ENCODE measurements at places on chromosomes 4 and X.

- DNase-seq: no peak
Measured at GRCh38 chr4:84389406-84389805, 109.7 kb downstream of the NKX6-1 start.

DNA sequence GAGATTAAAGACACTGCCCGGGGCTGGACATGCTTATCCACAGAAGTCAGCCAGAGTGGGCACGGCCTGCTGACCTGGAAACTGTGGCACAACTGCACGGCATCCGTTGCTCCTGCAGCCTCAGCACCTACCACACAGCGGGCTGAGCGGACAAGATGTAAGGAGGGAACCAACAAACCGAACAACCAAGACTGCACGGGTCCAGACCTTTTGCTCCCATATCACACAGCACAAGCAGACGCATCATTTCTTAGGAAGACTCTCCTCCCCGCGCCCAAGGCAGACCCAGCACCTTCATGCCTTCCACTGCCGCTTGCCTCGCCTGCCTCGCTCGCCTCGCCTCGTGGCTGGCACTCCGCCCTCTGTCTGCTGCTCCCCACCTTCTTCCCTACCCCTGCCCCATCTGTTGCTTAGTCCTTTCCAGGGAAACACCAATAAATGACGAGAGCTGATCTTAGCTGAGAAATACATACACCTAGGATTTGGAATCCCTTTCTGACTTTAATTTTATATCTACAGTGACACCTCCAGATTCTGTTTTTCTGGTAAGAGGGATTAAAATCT lies 79.0 kb downstream of the AFAP1 start:
- no peak for DNase-seq

GRCh38 chrX:70044541-70045245 lies 5.0 kb downstream of the AWAT2 start:
- DNase-seq: no peak

- peak; percentile 59 for DNase-seq
Measured at GRCh38 chr4:81351654-81352445, 119.9 kb downstream of the RASGEF1B start.

DNA sequence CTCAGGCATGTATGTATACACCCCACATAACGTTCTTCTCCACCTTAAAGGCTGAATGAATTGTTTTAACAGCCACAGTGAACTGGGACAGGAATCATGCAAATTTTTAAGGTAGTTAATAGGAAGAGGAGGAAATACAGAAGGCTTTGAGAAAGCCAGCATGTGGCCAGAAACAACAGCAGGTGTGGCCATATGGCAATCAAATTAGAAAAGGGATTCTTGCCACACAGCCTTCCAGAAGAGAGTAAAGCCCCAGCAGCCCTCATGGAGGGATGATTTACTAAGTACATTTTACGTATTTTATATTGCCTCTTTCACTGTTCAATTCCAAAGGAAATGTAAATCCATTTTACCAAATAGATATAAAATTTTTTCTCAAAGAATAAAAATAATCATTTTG lies 792.2 kb downstream of the ADGRL3 start:
- DNase-seq: no peak

DNA sequence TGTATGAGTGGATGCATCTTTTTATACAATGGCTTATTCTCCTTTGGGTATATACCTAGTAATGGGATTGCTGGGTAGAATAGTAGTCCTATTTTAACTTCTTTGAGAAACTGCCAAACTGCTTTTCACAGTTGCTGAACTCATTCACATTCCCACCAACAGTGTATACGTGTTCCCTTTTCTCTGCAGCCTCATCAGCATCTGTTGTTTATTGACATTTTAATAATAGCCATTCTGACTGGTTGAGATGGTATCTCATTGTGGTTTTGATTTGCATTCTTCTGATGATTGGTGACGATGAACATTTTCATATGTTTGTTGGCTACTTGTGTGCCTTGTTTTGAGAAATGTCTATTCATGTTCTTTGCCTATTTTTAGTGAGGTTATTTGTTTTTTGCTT lies 687.0 kb upstream of the EPHA5 start:
- DNase-seq: no peak

DNA sequence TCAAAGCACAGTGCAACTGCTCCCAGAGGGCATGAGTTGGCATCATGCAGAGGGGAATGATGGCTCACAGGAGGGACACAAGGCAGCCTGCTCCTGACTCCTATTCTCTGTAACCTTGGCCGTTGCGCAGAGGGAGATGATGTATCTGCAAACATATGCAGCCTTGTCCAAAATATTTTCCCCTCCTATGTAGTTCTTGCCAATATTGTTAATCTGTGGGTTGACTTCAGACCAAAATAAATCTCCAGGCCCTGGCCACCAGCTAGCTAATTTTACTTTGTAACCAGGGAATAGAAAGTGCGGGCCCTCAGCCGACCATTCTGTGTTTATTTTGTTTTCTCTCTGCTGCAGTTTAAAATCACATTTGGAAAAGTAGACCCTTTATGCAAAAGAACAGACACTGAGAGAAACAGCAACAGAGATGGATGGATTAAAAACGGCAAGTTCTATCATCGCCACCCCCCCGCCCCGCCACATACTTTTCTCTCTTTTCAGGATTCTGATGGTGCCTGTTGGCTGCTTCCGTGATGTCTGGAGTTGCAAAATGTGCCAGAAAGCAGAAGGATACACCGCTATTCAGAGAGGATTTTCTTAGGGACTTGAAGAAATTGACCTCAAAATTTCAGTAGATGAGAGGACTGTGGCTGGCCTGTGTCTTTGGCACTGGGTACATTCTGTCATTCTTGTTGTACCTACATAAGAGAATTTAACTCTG lies 185.3 kb upstream of the BCOR start:
- DNase-seq: no peak

DNA sequence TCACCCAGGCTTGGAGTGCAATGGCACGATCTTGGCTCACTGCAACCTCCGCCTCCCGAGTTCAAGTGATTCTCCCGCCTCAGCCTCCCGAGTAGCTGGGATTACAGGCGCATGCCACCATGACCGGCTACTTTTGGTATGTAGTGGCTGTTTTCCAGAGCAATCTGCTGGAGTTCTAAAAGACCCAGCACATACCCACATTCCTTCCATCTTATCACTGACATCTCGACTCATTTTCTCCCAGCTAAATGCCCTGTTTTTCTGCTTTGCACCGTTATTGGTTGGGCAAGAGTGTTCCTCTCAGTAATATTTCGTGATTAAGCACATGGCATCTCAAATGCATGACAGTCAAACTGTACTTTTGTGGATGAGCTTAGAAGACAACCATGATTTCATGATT lies 53.7 kb downstream of the PRKX start:
- DNase-seq: no peak

DNA sequence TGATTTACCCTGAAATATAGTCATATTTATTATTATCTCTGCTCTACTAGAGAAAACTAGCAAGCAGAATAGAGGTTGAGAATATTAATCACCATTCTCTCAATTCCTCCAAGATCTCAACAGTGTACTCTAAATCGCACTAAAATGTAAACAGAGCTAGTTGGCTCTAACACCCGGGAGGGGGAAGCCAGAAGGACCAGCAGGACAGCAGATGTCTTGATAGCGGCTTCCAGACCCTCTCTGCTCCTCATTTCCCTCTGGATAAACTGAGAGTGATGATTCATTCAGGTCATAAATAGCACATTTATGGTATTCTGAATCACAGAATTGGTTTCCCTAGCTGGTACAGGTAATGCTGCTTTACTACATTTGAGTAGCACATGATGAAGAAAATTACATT lies 82.5 kb downstream of the TBC1D9 start:
- no peak for DNase-seq

All from T-cell (primary cell).